Stimulated activated CD4-positive, alpha-beta T cell treated with anti-CD3 and anti-CD28 coated beads, TNF-alpha, amount 100 ng/mL, for 48 hours (primary cell): ENCODE measurements at places on chromosomes 13 and 19.

- no peak for DNase-seq
Observed at GRCh38 chr19:53880711-53881481, 1.1 kb upstream of the PRKCG start.

- DNase-seq, result no peak
Observed at GRCh38 chr13:21148557-21149258, 27.6 kb downstream of the SKA3 start.

DNA sequence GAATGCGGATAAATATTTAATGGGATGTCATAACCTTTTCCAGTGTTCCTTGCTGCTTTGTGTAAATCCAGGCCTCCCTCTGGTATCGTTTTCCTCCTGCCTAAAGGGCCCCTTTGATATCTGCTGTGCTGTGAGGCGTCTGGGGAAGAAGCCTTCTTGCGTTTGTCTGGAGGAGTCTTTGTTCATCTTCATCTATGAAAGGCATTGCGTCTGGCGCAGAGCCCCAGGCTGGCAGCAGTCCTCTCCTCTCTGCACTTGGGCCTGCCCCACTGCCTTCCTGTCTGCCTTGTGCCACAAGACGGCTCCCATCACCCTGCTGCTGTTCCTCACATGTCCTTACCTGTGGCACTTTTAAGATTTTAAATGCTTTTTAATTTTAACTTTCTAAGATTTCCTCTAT is 9.8 kb downstream of the PROZ start:
- DNase-seq, result no peak

- DNase-seq, result no peak
Observed at GRCh38 chr13:104301171-104301975, 1235.2 kb upstream of the SLC10A2 start.

DNA sequence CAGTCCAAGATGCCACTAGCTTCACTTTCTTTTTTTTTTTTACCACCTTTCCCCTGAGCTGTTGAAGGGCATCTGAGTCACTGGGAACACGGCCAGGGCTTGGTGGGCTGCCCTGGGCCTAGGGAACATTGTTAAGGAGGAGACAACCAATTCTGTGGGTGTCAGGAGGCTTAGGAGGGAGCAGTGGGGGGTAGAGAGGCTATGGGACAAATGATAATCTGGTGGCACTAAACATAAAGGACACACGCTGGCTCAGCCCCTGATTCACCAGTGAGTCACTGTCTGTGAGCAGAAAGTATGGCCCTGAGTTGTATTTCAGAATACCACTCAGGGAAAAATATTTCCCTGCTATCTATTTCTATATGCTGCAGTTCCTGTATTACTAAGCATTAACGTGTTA is 207.8 kb downstream of the DCLK1 start:
- DNase-seq, result no peak

DNA sequence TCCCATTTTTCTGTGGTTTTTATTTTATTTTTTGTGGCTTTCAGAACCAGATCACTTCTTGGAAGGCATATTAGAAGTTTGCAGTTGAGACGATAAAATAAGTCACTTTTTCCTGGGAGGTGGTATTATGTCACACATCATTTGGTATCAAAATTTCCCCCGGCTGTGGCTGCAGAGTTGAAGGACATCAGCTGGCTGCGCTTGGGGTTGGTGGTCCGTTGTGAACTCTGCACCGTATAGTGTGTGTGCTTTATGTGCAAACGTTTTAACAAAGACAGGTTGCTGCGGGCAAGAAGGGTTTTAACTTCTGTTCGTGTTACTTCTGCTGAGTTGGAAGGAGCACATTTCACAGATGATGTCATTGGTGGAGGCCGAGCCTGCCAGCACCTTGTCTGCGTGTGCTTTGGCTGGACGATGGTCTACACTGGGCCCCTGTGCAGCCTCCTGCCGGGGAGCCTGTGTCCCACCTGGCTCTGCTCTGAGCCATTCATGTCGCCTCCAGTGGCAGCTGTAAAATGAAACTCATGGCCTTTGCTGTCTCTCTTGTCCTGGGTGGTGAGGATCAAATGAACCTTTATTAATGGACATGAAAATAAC is 9.6 kb downstream of the ATP11A start:
- no peak for DNase-seq
